ENCODE measurements at places on chromosomes 3 and 15.

GRCh38 chr3:53170325-53171063, 9.5 kb downstream of the PRKCD start:
- no peak for DNase-seq

- DNase-seq, result no peak
These were observed 121.9 kb upstream of the PHLDB2 start for GRCh38 chr3:111737047-111737705.

DNA sequence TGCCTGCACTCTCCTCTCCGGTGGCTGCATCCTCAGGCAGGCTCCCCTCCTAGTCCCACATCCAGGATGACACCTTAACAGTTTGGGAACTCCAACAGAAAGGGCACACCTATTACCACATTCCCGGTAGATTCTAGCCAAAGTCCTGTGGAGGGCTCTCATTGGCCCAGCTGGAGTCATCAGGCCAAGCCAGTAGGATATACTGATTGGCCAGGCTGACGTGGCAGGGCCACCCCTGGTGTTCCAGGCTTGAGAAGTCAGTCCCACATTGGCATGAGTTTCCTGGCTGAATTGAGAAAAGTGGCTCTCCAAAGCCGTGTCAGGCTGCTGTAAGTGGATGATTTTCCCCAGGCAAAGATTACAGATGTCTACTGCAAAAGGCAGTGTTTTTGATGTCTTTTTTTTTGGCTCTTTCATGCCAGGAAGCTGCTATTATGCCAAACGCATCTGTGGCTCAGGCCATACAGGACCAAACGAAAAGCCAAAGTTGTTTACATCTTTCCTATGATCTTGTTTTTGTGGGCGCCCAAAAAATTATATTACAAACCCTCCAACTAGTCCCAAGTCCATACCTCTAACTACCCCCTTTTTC, 6.6 kb upstream of the BLM start:
- DNase-seq, result no peak

- DNase-seq, result no peak
These were observed 14.5 kb downstream of the TIPARP start for GRCh38 chr3:156688632-156689452.

DNA sequence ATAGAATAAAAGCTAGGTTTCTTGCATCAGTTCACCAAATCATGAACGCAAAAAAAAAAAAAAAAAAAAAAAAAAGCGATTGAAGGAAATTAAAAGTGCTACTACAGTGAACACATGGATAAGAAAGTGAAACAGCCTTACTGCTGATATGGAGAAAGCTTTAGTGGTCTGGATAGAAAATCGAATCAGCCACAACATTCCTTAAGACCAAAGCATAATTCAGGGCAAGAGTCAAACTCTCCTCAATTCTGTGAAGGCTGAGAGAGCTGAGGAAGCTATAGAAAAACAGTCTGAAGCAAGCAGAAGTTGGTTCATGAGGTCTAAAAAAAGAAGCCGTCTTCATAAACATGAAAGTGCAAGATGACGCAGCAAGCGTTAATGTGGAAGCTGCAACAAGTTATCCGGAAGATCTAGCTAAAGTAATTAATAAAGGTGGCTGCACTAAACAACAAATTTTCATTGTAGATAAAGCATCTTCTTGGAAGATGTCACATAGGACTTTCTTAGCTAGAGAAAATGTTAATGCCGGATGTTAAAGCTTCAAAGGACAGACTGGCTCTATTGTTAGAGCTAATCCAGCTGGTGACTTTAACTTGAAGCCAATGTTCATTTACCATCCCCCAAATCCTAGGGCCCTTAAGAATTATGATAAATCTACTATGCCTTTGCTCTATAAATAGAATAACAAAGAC, 19.2 kb downstream of the P3H2 start:
- DNase-seq, result no peak

- no peak for DNase-seq
These were observed 26.5 kb downstream of the GOLGA6A start for GRCh38 chr15:74055804-74056203.

GRCh38 chr15:31480356-31481025, 153.9 kb downstream of the KLF13 start:
- DNase-seq, result no peak

GRCh38 chr15:74642348-74642733, 26.7 kb downstream of the CLK3 start:
- no peak for DNase-seq

DNA sequence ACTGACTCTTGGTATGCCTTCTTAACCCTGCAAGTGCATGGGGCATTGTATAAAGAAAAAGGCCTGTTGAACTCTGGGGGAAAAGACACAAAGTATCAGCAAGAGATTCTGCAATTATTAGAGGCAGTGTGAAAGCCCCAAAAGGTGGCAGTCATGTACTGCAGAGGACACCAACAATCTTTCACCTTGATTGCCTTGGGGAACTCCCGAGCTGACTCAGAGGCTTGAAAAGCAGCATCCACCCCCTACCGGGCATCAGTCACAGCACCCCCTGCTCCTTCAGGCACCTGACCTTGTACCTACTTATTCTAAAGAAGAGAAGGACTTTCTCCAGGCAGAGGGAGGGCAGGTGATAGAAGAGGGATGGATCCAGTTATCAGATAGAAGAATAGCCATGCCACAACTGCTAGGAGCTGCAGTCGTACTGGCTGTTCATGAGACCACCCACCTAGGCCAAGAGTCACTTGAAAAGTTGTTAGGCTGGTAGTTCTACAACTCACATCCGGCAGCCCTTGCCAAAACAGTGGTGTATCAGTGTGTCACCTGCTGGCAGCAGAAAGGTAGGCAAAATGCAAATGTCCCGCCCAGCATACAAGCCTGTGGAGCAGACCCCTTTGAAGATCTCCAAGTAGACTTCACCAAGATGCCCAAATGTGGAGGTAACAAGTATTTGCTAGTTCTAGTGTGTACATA, 241.6 kb upstream of the CNTN6 start:
- DNase-seq, result no peak

- DNase-seq, result peak; percentile 61
These were observed 33.7 kb upstream of the CD47 start for GRCh38 chr3:108124337-108125152.

DNA sequence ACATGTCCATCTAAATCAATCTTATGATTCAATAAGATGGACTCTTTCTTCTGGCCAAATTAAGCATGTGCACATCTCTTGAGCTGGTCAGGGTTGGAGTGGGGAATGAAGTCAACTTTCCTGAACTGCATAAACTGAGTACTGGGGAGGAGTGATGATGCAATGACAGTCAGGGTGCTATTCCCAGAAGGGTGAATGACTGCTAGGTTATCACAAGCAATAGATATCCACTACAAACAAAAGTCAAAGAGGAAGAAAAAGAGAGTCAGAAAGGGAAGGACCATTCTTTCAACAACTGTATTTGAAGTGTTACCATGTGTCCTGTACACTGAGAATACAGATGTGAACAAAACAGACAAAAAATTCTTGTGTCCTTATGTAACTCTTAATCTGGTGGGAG, 70.0 kb downstream of the ALCAM start:
- no peak for DNase-seq

GRCh38 chr3:71495708-71496472, 87.6 kb downstream of the FOXP1 start:
- DNase-seq, result no peak

GRCh38 chr15:68407141-68407885, 24.6 kb downstream of the ITGA11 start:
- DNase-seq, result peak; percentile 2

DNA sequence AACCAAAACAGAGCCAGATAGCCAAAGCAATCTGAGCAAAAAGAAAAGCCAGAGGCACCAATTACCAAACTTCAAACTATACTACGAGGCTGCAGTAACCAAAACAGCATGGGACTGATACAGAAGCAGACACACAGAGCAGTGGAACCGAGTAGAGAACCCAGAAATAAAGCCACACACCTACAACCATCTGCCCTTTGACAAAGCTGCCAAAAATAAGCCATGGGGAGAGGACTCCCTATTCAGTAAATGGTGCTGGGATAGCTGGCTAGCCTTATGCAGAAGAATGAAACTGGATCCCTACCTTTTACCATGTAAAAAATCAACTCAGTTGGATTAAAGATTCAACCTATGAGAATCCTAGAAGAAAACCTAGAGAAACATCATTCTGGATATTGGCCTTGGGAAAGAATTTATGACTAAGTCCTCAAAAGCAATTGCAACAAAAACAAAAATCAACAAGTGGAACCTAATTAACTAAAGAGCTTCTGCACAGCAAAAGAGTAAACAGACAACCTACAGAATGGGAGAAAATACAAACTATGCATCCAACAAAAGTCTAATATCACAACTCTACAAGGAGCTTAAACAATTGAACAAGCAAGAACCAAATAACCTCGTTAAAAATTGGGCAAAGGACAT, 95.1 kb downstream of the APBA2 start:
- DNase-seq, result no peak

GRCh38 chr3:113255854-113256615, 44.7 kb downstream of the BOC start:
- no peak for DNase-seq

GRCh38 chr3:190004656-190005055, 116.0 kb downstream of the P3H2 start:
- DNase-seq, result no peak

DNA sequence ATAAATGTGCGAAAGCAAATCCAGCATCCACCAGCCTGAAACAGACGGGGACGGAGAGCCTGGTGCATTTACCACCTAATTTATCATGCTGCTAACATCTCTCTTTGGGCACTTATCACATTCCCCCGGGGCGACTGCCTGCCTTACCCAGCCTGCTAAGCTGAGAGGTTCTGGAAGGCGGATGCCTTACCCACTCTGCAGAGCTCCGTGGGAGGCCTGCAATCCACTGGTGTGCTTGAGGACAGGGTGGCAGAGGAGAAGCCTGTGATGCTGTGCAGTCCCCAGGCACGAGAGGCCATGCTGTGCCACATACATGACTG, 25.5 kb downstream of the MGLL start:
- DNase-seq, result no peak
